Activated naive CD8-positive, alpha-beta T cell treated with anti-CD3 and anti-CD28 coated beads, Interleukin-2, amount 10 ng/mL, durations not matched to agents 7 days and 5 days (primary cell): ENCODE measurements at places on chromosomes 16 and 17. TPM values are rescaled to one million over a fixed set of nuclear protein-coding genes. Genes with fewer than 3 reads are reported as not detected.

CALB2 gene
- total RNA-seq, result not detected

TMEM106A gene
- 20.3 TPM for total RNA-seq

ACE gene
- total RNA-seq, result 18.2 TPM

SLC6A2 gene
- total RNA-seq, result not detected

CIBAR2 gene
- not detected for total RNA-seq

KRTAP9-3 gene
- not detected for total RNA-seq

SLC13A5 gene
- not detected for total RNA-seq

SCNN1G gene
- total RNA-seq, result not detected

DNA sequence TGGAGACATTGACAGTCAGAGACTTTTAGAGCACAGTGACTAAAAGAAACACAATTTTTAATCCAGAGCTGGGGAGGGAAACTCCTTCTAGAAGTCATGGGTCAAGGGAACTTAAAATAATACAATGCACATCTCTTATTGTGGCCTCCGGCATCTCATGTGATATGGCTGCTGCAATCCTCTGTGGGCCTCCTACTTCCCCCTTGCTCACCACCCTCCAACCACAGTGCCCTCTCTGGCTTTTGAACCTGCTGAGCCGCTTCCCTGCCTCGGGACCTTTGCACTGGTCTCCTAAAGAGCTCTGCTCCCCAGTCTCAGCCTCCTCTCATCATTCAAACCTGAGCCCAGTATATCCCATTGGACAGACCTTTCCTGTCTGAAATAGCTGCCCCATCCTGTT, 47.6 kb downstream of the HS3ST2 start:
- no peaks in the 10 kb centered on the region for H3K36me3 ChIP-seq
- H3K27ac ChIP-seq, result no peak overlapping the region
- H3K27me3 ChIP-seq, result peaks cover 12% of the 10 kb centered on the region
- H3K4me1 ChIP-seq, result no peaks in the 10 kb centered on the region

- H3K27me3 ChIP-seq, result peaks cover 2% of the 10 kb centered on the region
- H3K36me3 ChIP-seq, result no peaks in the 10 kb centered on the region
- no peak overlapping the region for H3K27ac ChIP-seq
- no peak overlapping the region for H3K4me3 ChIP-seq
- H3K4me1 ChIP-seq, result no peaks in the 10 kb centered on the region
These were observed 89.7 kb upstream of the CDYL2 start for GRCh38 chr16:80894091-80894490.

DNA sequence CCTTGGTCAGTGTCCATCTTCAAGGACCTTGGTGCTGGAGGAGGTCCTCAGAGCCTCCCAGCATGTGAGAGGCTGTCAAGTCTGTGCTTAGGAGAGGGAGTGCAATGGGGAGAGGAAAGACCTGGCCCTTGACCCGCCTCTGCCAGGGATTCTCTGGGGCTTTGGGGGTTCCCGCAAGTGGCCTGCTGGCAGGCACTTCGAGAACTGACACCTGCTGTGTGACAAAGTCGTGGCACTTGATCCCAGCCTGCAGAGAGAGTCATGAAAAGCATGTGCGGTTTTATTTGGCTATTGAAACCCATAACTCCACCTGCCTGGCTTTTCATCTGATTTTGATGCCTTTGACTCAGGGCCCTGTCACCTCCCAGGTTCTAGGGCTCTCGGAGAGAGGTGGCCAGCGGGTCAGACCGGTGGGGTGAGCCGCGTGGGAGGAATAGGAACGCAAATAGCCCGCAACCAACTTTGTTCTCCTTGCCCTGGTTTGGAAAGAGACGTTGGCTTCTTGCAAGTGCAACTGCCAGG, 42.8 kb upstream of the GSE1 start:
- H3K27ac ChIP-seq, result peak overlapping the region; percentile 97
- H3K36me3 ChIP-seq, result peaks cover 11% of the 10 kb centered on the region
- peaks cover 54% of the 10 kb centered on the region for H3K4me1 ChIP-seq
- H3K27me3 ChIP-seq, result no peaks in the 10 kb centered on the region

- H3K27ac ChIP-seq, result no peak overlapping the region
- peak overlapping the region; percentile 55 for H3K4me3 ChIP-seq
- H3K27me3 ChIP-seq, result peaks cover 70% of the 10 kb centered on the region
These were observed 51.3 kb upstream of the AMZ2 start for GRCh38 chr17:68196394-68197090.

DNA sequence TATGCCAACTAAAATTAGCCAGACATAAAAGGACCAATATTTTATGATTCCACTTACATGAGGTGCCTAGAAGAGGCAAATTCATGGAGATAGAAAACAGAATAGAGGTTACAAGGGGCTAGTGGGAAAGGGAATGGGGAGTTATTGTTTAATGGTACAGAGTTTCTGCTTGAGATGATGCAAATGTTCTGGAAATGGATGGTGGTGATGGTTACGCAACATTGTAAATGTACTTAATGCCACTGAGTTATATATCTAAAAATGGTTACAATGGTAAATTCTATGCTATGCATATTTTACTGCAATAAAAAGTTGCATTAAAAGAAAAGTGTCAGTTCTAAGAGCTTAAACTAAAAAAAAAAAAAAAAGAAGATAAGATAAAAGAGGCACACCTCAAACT, 17.9 kb downstream of the MT1X start:
- no peak overlapping the region for H3K27ac ChIP-seq
- peaks cover 2% of the 10 kb centered on the region for H3K36me3 ChIP-seq
- H3K4me3 ChIP-seq, result no peak overlapping the region
- peaks cover 10% of the 10 kb centered on the region for H3K4me1 ChIP-seq

GRCh38 chr16:75648265-75649076, 898 bp downstream of the TERF2IP start:
- peak overlapping the region; percentile 98 for H3K27ac ChIP-seq
- peaks cover 18% of the 10 kb centered on the region for H3K36me3 ChIP-seq
- peak; percentile 88 for DNase-seq
- H3K4me3 ChIP-seq, result peak overlapping the region; percentile 86
- H3K27me3 ChIP-seq, result no peaks in the 10 kb centered on the region

- H3K4me1 ChIP-seq, result no peaks in the 10 kb centered on the region
- peaks cover 2% of the 10 kb centered on the region for H3K27me3 ChIP-seq
- no peak overlapping the region for H3K4me3 ChIP-seq
- H3K27ac ChIP-seq, result no peak overlapping the region
- DNase-seq, result no peak
These were observed 60.3 kb upstream of the HAPSTR1 start for GRCh38 chr16:9031107-9031506.

GRCh38 chr16:87107201-87107600, 210.0 kb downstream of the C16orf95 start:
- no peaks in the 10 kb centered on the region for H3K4me1 ChIP-seq
- no peak overlapping the region for H3K4me3 ChIP-seq
- DNase-seq, result no peak
- no peaks in the 10 kb centered on the region for H3K36me3 ChIP-seq

GRCh38 chr17:44733753-44734152, 25.0 kb upstream of the ADAM11 start:
- H3K27ac ChIP-seq, result no peak overlapping the region
- no peaks in the 10 kb centered on the region for H3K27me3 ChIP-seq
- no peak overlapping the region for H3K4me3 ChIP-seq
- no peaks in the 10 kb centered on the region for H3K4me1 ChIP-seq

DNA sequence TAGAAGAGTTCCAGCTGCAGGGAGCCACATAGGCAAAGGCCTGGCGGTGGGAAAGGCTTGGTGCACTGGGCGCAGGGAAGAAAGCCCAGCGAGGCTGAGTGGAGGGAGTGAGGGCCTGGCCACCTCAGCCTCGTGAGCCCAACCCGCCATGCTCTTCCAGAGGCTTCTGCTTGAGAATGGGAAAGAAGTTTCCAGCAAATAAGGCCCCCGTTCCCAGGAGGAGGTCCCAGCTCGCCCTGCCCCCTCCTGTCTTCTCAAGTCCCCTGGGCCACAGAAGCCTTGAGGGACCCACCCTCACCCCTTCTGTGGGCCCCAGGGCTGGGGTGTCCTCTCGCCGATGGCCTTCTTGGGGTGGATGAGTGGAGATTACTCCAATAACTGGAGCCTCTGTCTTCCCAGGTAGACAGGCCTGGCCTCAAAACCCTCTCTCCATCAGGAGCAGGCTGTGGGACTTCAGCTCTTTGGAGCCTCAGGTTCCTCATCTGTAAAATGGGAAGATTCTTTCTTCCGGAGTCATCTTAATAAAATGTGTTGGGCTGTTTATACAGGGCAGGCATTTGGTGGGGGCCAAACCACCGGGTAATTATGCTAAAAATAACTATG, 933 bp upstream of the SNN start:
- peaks cover 46% of the 10 kb centered on the region for H3K4me1 ChIP-seq
- peak overlapping the region; percentile 58 for H3K27ac ChIP-seq
- H3K36me3 ChIP-seq, result peaks cover 1% of the 10 kb centered on the region
- H3K4me3 ChIP-seq, result peak overlapping the region; percentile 53
- no peak for DNase-seq

GRCh38 chr17:22138861-22139469, 446.6 kb downstream of the KCNJ18 start:
- no peaks in the 10 kb centered on the region for H3K36me3 ChIP-seq
- H3K4me1 ChIP-seq, result no peaks in the 10 kb centered on the region
- no peak overlapping the region for H3K4me3 ChIP-seq
- no peaks in the 10 kb centered on the region for H3K27me3 ChIP-seq

GRCh38 chr16:70467113-70467512, 12.7 kb downstream of the FCSK start:
- no peak overlapping the region for H3K27ac ChIP-seq
- H3K4me3 ChIP-seq, result no peak overlapping the region
- no peaks in the 10 kb centered on the region for H3K4me1 ChIP-seq
- H3K27me3 ChIP-seq, result no peaks in the 10 kb centered on the region
- peaks cover 4% of the 10 kb centered on the region for H3K36me3 ChIP-seq
- DNase-seq, result no peak

DNA sequence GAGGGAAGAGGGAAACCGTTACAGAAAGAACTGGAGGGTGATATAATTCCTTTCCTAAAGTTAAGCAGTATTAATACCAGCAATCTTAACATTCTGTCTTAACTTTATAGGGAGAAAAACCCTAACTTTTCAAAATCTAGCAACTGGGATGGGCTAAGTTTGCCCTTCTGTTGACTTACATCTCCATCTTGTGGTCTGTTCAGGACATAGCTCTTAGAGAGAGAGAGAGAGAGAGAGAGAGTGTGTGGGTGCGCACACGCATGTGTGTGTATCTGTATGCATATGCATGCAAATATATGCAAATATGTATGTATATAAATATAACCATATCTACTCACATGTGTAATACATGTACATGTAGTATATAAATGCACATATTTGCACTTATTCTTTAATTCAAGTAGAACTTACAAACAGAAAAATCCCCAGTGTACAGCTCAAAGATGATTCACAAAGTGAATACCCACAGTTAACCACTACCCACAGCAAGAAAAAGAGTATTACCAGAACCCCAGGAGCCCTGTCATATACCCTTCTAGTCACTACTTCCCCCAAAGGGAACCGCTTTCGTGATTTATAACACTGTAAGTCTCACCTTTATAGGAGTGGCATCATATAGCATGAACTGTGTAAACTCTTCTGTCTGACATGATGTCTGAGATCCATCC, 46.5 kb downstream of the STX8 start:
- H3K4me1 ChIP-seq, result peaks cover 3% of the 10 kb centered on the region
- H3K27ac ChIP-seq, result no peak overlapping the region
- H3K4me3 ChIP-seq, result no peak overlapping the region
- H3K27me3 ChIP-seq, result no peaks in the 10 kb centered on the region
- peaks cover 2% of the 10 kb centered on the region for H3K36me3 ChIP-seq

DNA sequence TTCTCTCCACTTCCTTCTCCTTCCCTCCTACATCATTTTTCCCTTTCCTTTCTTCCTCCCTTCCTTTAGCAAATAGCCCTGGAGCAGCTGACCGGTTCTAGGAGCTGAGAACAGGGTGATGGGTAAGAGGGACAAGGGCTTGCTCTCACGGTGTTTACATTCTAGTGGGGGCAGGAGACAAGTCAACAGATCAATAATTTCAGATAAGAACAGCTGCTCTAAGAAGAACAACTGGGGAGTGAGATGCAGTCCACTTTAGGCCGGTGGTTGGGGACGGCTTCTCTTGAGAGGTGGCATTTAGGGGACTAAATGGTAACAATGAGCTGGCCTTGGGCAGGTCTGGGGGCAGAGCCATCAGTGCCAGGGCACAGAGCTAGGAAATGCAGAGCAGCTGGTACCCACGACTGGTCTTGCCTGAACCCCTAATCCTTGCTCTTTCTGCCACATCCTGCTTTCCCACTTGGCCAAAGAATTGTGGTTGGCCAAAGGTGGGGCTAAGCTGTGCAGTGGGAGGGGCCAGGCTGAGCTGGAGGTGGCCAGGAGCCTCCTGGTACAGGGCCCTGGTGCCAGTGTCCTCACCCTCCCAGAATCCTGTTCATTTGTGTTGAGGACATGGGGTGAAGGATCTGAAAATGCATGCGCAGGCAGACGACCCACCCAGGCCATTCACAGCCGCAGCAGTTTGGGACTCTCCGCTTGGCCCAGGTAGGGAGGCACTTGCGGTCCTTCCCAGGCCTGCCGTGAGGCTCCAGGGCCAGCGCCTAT, 17.7 kb downstream of the CBX4 start:
- H3K36me3 ChIP-seq, result no peaks in the 10 kb centered on the region
- no peak overlapping the region for H3K4me3 ChIP-seq
- peaks cover 58% of the 10 kb centered on the region for H3K27me3 ChIP-seq
- no peak for DNase-seq
- H3K4me1 ChIP-seq, result peaks cover 17% of the 10 kb centered on the region

- no peak for DNase-seq
- no peak overlapping the region for H3K4me3 ChIP-seq
- H3K4me1 ChIP-seq, result no peaks in the 10 kb centered on the region
- H3K36me3 ChIP-seq, result no peaks in the 10 kb centered on the region
- no peak overlapping the region for H3K27ac ChIP-seq
These were observed 376.5 kb upstream of the CDH5 start for GRCh38 chr16:65989861-65990604.

- H3K4me1 ChIP-seq, result peaks cover 15% of the 10 kb centered on the region
- no peaks in the 10 kb centered on the region for H3K36me3 ChIP-seq
- no peak for DNase-seq
- H3K4me3 ChIP-seq, result no peak overlapping the region
- no peak overlapping the region for H3K27ac ChIP-seq
These were observed 740 bp upstream of the SLC5A10 start for GRCh38 chr17:18950944-18951905.

DNA sequence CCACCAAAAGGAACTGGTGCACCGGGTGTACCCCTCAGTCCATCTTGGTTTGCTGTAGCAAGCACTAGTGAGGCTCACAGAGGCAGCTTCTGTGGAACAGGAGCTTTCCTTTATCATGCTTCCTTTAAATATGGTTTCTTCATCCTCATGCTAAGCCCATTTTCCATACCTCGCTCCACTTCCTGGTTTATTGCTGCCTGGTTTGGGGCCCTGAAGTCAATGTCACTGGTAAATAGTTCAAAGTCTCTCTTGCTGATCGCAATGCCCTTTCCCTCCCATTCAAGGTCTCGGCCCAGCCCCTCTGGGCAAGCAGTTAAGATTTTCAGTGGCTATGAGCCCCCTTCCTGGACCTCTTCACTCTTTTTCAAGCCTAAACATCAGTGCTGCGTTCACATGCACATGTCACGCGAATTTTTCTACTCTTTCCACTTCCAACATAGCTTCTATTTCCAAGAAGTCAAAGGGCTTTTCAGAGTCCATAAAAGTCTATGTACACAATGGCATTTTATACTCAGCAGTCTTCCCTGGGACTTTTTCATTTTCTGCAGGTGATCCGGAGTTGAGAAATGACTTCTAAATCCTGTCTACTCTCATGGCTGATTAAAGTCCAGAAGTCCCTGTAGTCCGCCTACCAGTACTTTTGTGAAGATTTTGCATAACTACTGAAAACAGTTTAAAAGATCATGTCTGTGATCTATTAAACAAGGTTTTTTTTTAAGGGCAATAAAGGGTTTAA, 323.8 kb upstream of the ZFHX3 start:
- H3K4me1 ChIP-seq, result no peaks in the 10 kb centered on the region
- H3K27me3 ChIP-seq, result no peaks in the 10 kb centered on the region
- no peak for DNase-seq
- H3K36me3 ChIP-seq, result no peaks in the 10 kb centered on the region
